ENCODE measurements at places on chromosomes 2 and 18.

DNA sequence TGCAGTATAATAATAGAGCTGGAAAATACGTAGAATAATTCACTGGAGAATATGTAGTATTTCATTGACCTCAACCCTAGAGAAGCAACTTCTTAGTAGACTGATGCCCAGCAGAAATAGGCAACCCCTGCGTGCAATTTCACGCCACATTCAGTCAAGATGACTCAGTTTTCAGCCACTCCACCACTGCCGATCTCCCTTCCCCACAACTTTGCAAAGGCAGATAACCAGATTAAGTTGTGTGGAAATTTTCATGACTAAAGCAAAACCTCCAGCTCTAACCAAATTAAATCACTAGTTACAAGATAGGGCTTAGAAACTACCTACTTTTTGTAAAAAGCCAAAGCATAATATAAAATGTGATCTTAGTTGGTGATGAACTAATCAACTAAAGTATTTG is 63.3 kb upstream of the STK17B start:
- H3K36me3 ChIP-seq, result peaks cover 26% of the 10 kb centered on the region
- no peaks in the 10 kb centered on the region for H3K27me3 ChIP-seq
- H3K4me1 ChIP-seq, result peaks cover 73% of the 10 kb centered on the region
- peak overlapping the region; percentile 47 for H3K4me3 ChIP-seq
- peak; percentile 89 for DNase-seq
- peak overlapping the region; percentile 92 for H3K27ac ChIP-seq

GRCh38 chr18:39692367-39693015 is 2126.9 kb upstream of the CELF4 start:
- no peak overlapping the region for H3K4me3 ChIP-seq
- H3K36me3 ChIP-seq, result no peaks in the 10 kb centered on the region
- H3K27ac ChIP-seq, result no peak overlapping the region
- no peaks in the 10 kb centered on the region for H3K4me1 ChIP-seq
- H3K27me3 ChIP-seq, result peaks cover 3% of the 10 kb centered on the region
- no peak for DNase-seq

GRCh38 chr2:152629202-152629601 is 88.1 kb downstream of the PRPF40A start:
- peaks cover 4% of the 10 kb centered on the region for H3K36me3 ChIP-seq
- no peak overlapping the region for H3K27ac ChIP-seq
- H3K27me3 ChIP-seq, result no peaks in the 10 kb centered on the region
- H3K4me3 ChIP-seq, result no peak overlapping the region
- peaks cover 18% of the 10 kb centered on the region for H3K4me1 ChIP-seq
- no peak for DNase-seq

DNA sequence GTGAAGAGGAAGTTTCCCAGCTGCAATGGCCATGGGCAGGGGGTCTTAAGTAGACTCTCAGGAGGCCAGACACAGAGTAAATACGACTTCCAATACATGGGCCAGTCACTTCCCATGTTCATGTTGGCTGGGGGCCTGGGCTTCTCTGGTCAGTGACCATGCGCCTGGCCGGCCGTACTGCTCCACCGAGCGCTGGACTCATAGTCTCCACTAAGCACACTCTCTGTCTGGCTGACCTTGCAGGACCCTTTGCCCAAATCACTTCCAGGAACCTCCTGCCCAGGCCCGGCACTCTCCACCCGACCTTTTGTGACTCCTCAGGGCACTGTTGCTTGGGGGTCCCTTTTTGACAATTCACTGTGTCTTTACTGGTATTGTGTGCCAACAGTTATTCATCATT is 69.3 kb downstream of the SOWAHC start:
- no peak overlapping the region for H3K27ac ChIP-seq
- no peak overlapping the region for H3K4me3 ChIP-seq
- peaks cover 6% of the 10 kb centered on the region for H3K4me1 ChIP-seq

GRCh38 chr2:67295851-67296250 is 101.3 kb upstream of the ETAA1 start:
- no peak overlapping the region for H3K4me3 ChIP-seq
- H3K27me3 ChIP-seq, result peaks cover 1% of the 10 kb centered on the region
- no peaks in the 10 kb centered on the region for H3K36me3 ChIP-seq
- H3K27ac ChIP-seq, result peak overlapping the region; percentile 3

GRCh38 chr2:18297534-18298058 is 262.9 kb downstream of the RDH14 start:
- H3K36me3 ChIP-seq, result no peaks in the 10 kb centered on the region
- no peak for DNase-seq
- peaks cover 43% of the 10 kb centered on the region for H3K4me1 ChIP-seq
- no peak overlapping the region for H3K27ac ChIP-seq

DNA sequence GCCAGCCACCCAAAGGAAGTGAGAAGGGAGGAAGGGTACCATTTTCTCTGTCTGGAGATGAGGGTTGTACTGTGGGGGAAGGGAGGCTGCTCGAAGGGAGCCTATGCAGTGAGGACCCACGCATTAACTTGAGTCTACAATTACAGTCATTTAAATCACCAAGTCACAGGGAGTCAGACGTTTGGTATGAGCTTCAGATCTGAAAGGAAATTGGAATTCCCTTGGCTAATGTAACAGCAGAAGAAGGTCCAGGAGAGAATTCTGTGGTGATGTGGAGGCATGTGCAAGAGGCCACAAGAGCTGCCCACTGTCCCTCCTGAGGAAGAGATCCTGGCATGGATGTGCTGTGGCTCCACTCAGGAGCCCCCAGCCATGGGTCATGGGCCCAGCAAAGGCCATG is 22.5 kb downstream of the DAPL1 start:
- H3K36me3 ChIP-seq, result no peaks in the 10 kb centered on the region
- H3K4me1 ChIP-seq, result peaks cover 13% of the 10 kb centered on the region
- peaks cover 36% of the 10 kb centered on the region for H3K27me3 ChIP-seq

DNA sequence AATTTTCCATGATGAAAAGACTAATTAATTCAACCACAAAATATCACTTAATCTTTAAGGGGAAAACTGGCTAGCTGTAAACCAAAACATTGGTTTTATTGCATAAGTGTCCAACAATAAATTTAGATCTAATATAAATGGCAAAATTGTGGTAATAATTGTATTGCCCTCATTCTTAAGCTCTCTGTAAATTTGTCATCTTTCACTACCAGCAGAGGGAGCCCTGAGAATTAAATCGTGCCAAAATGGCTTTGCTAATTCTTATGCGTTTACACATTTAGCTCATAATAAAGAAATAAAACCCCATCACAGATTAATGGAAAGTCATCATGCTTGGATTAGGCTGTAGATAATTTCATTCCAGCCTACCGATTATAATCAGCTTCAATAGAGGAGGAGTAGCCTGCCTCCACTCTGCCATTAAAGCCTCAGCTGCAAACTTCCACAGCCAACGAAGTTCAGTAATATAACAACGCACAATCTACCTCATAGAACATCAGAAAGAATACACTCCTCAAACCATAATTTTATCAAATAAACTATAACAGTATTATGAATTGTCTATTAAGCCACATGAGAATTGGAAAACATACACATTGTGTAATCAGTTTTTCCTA is 70.0 kb upstream of the ATP5MC3 start:
- H3K4me3 ChIP-seq, result no peak overlapping the region
- no peaks in the 10 kb centered on the region for H3K4me1 ChIP-seq
- no peaks in the 10 kb centered on the region for H3K36me3 ChIP-seq
- DNase-seq, result peak; percentile 29
- H3K27me3 ChIP-seq, result peaks cover 17% of the 10 kb centered on the region

DNA sequence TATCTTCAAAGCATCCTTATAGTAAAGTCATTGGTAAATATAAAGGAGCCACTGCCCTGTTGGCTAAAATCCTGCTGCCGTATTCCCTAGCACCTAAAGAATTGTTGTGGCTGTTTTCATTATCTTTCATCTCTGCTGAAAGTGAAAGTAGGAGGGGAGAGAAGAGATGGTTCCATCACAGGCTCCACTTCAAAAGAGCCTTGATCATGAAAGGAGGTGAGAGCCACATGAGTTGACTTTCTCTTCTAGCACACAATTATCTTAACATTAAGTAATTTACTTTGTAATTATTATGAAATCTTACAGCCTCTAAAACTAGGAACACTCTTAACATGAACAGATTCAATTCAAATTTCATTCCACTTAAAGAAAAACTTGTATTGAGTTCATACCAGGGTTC is 1050.9 kb upstream of the LRRTM1 start:
- no peaks in the 10 kb centered on the region for H3K36me3 ChIP-seq
- H3K27ac ChIP-seq, result no peak overlapping the region
- no peak for DNase-seq
- H3K27me3 ChIP-seq, result no peaks in the 10 kb centered on the region
- H3K4me3 ChIP-seq, result no peak overlapping the region

GRCh38 chr2:216516730-216517350 is 18.2 kb downstream of the RPL37A start:
- no peak overlapping the region for H3K4me3 ChIP-seq
- peaks cover 16% of the 10 kb centered on the region for H3K4me1 ChIP-seq
- no peaks in the 10 kb centered on the region for H3K36me3 ChIP-seq
- peak; percentile 53 for DNase-seq
- no peaks in the 10 kb centered on the region for H3K27me3 ChIP-seq

- H3K27me3 ChIP-seq, result peaks cover 5% of the 10 kb centered on the region
- no peak for DNase-seq
- H3K27ac ChIP-seq, result no peak overlapping the region
- no peak overlapping the region for H3K4me3 ChIP-seq
- H3K4me1 ChIP-seq, result peaks cover 18% of the 10 kb centered on the region
- 0 out of 2 replicates have a peak, but pooled peaks cover 5% of the 10 kb centered on the region for H3K36me3 ChIP-seq
Observed at GRCh38 chr2:236764716-236765115, 195.1 kb downstream of the ACKR3 start.

GRCh38 chr2:210189452-210190138 is 18.4 kb upstream of the KANSL1L start:
- no peak overlapping the region for H3K4me3 ChIP-seq
- DNase-seq, result no peak
- peaks cover 11% of the 10 kb centered on the region for H3K36me3 ChIP-seq
- H3K27me3 ChIP-seq, result peaks cover 3% of the 10 kb centered on the region
- H3K4me1 ChIP-seq, result no peaks in the 10 kb centered on the region
- H3K27ac ChIP-seq, result no peak overlapping the region

GRCh38 chr2:37829616-37830395 is 95.3 kb upstream of the RMDN2 start:
- no peaks in the 10 kb centered on the region for H3K27me3 ChIP-seq
- H3K27ac ChIP-seq, result peak overlapping the region; percentile 97
- H3K4me1 ChIP-seq, result peaks cover 76% of the 10 kb centered on the region

DNA sequence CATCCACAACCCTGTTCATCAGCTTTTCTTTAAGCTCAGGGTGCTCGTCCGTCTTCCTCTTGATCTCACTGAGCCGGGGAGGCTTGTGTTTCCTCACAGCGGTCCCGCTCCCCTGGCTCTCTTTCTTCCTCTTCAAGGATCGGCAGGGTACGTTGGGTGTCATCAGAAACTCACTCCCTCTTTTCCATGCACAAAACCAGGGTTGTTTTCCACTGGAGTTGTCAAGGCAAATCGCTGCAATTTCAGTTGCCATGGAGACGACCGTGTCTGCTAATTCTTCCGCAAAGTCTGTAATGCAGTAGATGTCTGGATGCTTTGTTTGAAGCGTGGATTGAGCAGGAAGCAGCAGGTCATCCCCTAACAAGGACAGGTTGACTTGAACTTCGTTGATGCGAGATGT is 146.4 kb downstream of the DAW1 start:
- H3K27me3 ChIP-seq, result peaks cover 3% of the 10 kb centered on the region
- no peak overlapping the region for H3K27ac ChIP-seq
- H3K4me1 ChIP-seq, result no peaks in the 10 kb centered on the region

DNA sequence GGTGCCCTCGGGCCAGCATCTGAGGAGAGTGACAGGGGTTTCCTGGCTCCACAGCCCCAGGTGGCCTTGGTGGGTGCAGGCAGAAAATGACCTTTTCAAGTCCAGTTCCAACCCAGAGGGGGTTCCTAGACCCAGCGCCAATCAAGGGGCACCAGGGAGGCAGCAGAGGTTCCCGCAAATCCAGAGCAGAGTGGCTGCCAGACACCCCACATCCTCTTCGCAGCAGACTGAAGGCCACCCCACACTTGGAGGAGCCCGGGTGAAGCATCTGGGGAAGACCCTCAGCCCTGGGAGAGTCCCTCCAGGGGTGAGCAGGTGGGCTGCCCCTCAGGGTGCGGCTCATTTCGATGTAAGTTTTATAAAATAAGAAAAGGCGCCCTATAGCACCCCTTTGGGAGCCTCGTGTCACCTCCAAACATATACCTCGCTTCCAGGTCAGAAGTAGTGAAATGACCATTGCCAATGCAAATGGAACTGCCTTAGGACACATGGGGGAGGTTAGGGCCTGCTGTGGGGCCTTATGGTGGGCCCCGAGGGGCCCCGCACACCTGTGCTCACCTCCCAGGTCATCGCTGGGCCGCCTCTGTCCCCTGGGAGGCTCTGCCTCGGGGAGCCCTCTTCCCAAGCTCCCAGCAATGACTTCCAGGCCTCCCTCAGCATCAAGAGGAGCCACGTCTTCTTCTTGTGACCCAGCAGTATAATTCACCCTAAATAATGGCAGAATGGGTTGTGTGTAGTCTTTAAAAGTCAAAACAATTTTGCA is 11.0 kb downstream of the RTP5 start:
- H3K36me3 ChIP-seq, result no peaks in the 10 kb centered on the region
- peaks cover 22% of the 10 kb centered on the region for H3K4me1 ChIP-seq
- peak overlapping the region; percentile 77 for H3K27ac ChIP-seq
- H3K27me3 ChIP-seq, result peaks cover 4% of the 10 kb centered on the region

DNA sequence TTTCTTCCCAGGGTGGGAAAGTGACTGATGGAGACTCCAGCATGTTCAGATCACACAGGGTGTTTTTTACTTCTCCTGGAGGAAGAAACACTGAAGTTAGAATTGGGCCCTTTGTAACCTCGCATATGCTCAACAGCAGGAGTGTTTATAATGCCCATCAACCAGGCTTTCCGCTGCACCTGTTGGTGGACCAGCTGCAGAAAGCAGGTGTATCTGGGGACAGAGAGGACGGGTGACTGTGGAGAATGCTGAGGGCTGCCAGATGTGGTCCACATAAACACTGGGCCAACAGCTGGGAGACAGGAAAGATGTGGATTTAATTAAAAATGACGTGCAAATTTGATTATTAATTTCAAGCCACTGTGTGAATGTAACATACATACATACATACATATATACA is 335.5 kb upstream of the SPRED2 start:
- H3K27me3 ChIP-seq, result peaks cover 1% of the 10 kb centered on the region
- H3K27ac ChIP-seq, result no peak overlapping the region
- no peak overlapping the region for H3K4me3 ChIP-seq

Data from HFFc6 (cell line).